Osteoblast (primary cell): ENCODE measurements at places on chromosomes 13 and 19. TPM values are rescaled to one million over a fixed set of nuclear protein-coding genes. Genes with fewer than 3 reads are reported as not detected.

LYPD3 gene
- total RNA-seq: 0.88 TPM in 1 of 2 replicates, not detected in the other

FLT3 gene
- total RNA-seq: not detected in 2 replicates

ZNF525 gene
- 6.8 and 8.0 TPM in 2 replicates for total RNA-seq

ZNF99 gene
- total RNA-seq: under 0.01 TPM in 2 replicates

AP1M2 gene
- total RNA-seq: 0.29 and 0.72 TPM in 2 replicates

VSIG10L gene
- 0.72 and 0.88 TPM in 2 replicates for total RNA-seq

ZNF30 gene
- total RNA-seq: 3.8 and 4.3 TPM in 2 replicates

AMER2 gene
- not detected in 2 replicates for total RNA-seq

MYDGF gene
- total RNA-seq: 152 and 161 TPM in 2 replicates

NALCN gene
- total RNA-seq: 10.6 and 11.2 TPM in 2 replicates

GZMM gene
- total RNA-seq: under 0.01 TPM in 1 of 2 replicates, not detected in the other

FPR1 gene
- 4.4 and 5.1 TPM in 2 replicates for total RNA-seq

PSG3 gene
- not detected in 2 replicates for total RNA-seq

TICAM1 gene
- total RNA-seq: 2.7 and 3.3 TPM in 2 replicates

ZNF285 gene
- total RNA-seq: 5.3 and 5.8 TPM in 2 replicates

GRCh38 chr19:10864538-10864899, 6.8 kb upstream of the CARM1 start:
- H3K36me3 ChIP-seq: no peaks in the 10 kb centered on the region
- peak; percentile 96 for DNase-seq
- H3K27me3 ChIP-seq: no peaks in the 10 kb centered on the region
- peaks cover 18% of the 10 kb centered on the region for H3K4me1 ChIP-seq
- peak overlapping the region; percentile 27 for H3K4me3 ChIP-seq

DNA sequence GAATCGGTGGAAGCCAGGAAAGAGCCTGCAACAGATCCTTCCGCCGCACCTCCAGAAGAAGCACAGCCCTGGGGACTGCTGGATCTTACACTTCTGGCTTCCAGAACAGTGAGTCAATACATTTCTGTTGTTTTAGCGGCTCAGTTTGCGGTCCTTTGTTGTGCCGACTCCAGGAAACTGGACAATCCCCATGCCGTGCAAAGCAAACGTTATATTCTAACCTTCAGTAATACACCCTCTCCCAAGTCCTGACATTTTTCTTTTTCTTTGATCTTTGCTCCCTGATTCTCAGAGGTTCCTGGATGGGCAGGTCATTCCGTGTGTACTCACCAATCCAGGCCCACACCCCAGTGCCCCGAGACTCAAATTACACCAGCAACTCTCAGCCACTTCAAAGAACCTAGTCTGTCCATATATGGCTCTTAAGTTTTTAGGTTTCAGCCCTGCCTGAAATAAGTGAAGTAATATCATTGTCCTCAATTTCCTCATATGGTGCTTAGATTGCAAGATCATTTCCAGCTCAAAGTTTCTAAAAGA, 387.1 kb upstream of the SGCG start:
- no peaks in the 10 kb centered on the region for H3K4me1 ChIP-seq
- no peak overlapping the region for H3K4me3 ChIP-seq
- no peaks in the 10 kb centered on the region for H3K36me3 ChIP-seq

DNA sequence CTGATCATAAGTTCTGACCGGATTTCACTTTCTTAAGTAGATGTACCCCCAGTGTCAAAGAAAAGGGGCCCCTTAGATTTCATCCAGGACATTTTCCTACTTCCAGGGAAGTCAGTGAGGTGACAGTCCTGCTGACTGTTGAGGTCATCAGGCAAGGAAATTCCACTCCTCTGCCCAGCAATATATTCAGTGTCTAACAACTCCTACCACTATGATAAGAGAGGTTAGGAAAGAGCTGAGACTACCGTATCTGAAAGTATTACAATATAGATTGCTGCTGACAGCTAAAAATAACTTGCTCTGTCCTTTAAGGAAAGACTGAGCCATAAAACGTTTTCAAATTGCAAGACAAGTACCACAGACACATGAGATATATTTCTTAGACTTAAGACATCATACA, 325.1 kb downstream of the EFNB2 start:
- no peaks in the 10 kb centered on the region for H3K36me3 ChIP-seq
- peaks cover 2% of the 10 kb centered on the region for H3K4me1 ChIP-seq
- no peaks in the 10 kb centered on the region for H3K27me3 ChIP-seq
- no peak for DNase-seq
- no peak overlapping the region for H3K4me3 ChIP-seq
- no peak overlapping the region for H3K27ac ChIP-seq

DNA sequence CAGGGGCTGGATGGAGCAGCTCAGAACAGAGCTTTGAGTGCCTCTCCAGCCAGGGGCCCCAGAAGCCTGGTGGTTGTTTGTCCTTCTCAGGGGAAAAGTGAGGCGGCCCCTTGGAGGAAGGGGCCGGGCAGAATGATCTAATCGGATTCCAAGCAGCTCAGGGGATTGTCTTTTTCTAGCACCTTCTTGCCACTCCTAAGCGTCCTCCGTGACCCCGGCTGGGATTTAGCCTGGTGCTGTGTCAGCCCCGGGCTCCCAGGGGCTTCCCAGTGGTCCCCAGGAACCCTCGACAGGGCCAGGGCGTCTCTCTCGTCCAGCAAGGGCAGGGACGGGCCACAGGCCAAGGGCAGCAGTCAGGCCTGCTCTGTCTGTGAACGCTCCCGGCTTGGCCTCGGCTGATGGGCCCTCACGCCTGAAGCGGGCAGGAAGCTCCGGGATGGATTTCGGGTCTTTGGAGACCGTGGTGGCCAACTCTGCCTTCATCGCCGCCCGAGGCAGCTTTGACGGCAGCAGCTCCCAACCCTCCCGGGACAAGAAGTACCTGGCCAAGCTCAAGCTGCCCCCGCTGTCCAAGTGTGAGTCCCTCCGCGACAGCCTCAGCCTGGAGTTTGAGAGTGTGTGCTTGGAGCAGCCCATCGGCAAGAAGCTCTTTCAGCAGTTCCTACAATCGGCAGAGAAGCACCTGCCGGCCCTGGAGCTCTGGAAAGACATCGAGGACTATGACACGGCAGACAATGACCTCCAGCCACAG, at the start of gene GRK1:
Gene GRK1 (plus strand): TSS at position 269 of the 751 bp plus-strand sequence. CDS start 168 bp downstream, at position 437.
- no peak within 1 kb of the TSS for H3K27ac ChIP-seq
- H3K4me1 ChIP-seq: no peaks in the 10 kb centered on the region
- DNase-seq: peak; percentile 78
- H3K4me3 ChIP-seq: no peak within 1 kb of the TSS
- H3K27me3 ChIP-seq: peaks cover 8% of the 10 kb centered on the region
- no peaks in the 10 kb centered on the region for H3K36me3 ChIP-seq

GRCh38 chr19:45161738-45162607, 1.2 kb upstream of the NKPD1 start:
- H3K36me3 ChIP-seq: no peaks in the 10 kb centered on the region
- H3K27ac ChIP-seq: no peak overlapping the region
- H3K27me3 ChIP-seq: peaks cover 17% of the 10 kb centered on the region
- peak; percentile 92 for DNase-seq
- no peak overlapping the region for H3K4me3 ChIP-seq

- no peaks in the 10 kb centered on the region for H3K4me1 ChIP-seq
- no peak for DNase-seq
- no peaks in the 10 kb centered on the region for H3K36me3 ChIP-seq
- H3K27ac ChIP-seq: no peak overlapping the region
Measured at GRCh38 chr13:76025392-76025791, 389.3 kb downstream of the LMO7 start.

- no peaks in the 10 kb centered on the region for H3K36me3 ChIP-seq
- peak overlapping the region; percentile 89 for H3K4me3 ChIP-seq
- no peaks in the 10 kb centered on the region for H3K27me3 ChIP-seq
- no peak overlapping the region for H3K27ac ChIP-seq
- peaks cover 30% of the 10 kb centered on the region for H3K4me1 ChIP-seq
Measured at GRCh38 chr19:14135985-14136508, 342 bp downstream of the ASF1B start.

DNA sequence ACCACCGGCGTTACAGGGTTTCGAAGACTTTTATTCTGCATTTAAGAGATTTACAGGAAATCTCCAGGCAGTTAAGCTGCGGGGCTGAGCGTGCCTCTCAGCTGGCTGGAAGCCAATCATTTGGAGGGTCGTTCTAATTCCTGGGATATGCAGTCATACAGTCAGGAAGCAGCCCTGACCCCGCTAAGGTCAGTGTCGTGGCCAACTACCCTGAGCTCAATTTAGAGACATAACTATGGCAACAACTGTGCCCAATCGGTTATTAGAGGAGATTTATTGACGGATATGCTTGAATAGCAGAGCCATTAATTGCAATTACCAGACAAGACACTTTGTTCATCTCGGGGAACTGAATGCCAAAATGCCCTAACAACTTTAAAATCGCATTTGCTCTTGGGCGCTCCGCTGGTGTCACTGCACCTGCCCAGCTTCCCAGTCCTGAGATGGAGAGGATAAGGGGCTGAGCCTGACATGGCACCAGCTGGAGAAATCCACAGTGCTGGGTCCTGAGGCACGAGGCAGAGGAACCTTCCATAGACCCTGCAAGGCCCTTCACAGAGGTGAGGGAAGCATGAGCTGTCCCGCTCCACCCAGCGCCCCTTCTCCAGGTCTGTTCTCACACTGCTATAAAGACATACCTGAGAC, 15.1 kb upstream of the ZNF507 start:
- H3K4me3 ChIP-seq: no peak overlapping the region
- H3K27me3 ChIP-seq: peaks cover 3% of the 10 kb centered on the region
- H3K4me1 ChIP-seq: no peaks in the 10 kb centered on the region
- H3K27ac ChIP-seq: no peak overlapping the region
- H3K36me3 ChIP-seq: no peaks in the 10 kb centered on the region

DNA sequence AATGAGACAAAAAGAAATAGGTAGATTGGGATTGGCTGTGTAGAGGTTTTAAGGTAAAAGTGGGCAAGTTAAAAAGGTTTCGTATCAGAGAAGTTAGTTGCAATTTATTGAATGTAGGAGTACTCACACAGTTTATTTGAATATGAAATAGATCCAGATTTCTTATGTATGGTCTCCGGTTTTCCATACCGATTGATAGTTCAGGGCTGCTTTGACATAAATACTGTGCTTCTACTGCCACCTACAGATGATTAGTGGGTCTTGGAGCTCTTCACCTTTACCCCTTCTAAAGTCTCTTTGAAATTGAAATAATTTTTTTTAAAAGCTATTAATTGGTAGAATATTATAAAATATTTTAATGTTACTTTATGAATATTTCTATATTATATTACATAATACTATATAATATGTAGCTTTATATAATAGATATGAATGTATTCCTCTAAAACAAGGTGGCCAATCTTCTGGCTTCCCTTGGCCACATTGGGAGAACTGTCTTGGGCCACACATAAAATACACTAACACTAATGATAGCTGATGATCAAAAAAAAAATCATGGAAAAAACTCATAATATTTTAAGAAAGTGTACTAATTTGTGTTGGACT, 7.7 kb upstream of the GPR18 start:
- H3K27ac ChIP-seq: no peak overlapping the region
- peak; percentile 18 for DNase-seq
- no peaks in the 10 kb centered on the region for H3K4me1 ChIP-seq
- H3K36me3 ChIP-seq: no peaks in the 10 kb centered on the region
- no peak overlapping the region for H3K4me3 ChIP-seq

- H3K36me3 ChIP-seq: no peaks in the 10 kb centered on the region
- H3K4me1 ChIP-seq: no peaks in the 10 kb centered on the region
- no peak for DNase-seq
- H3K4me3 ChIP-seq: no peak overlapping the region
Measured at GRCh38 chr13:71360041-71360440, 507.0 kb downstream of the DACH1 start.

GRCh38 chr13:42751693-42752092, 29.7 kb upstream of the FAM216B start:
- no peak for DNase-seq
- no peak overlapping the region for H3K27ac ChIP-seq
- peaks cover 9% of the 10 kb centered on the region for H3K4me1 ChIP-seq

GRCh38 chr19:34461375-34462100, 20.0 kb upstream of the WTIP start:
- H3K27ac ChIP-seq: peak overlapping the region; percentile 73
- H3K36me3 ChIP-seq: peaks cover 78% of the 10 kb centered on the region
- DNase-seq: peak; percentile 91
- no peaks in the 10 kb centered on the region for H3K27me3 ChIP-seq
- H3K4me1 ChIP-seq: peaks cover 19% of the 10 kb centered on the region

DNA sequence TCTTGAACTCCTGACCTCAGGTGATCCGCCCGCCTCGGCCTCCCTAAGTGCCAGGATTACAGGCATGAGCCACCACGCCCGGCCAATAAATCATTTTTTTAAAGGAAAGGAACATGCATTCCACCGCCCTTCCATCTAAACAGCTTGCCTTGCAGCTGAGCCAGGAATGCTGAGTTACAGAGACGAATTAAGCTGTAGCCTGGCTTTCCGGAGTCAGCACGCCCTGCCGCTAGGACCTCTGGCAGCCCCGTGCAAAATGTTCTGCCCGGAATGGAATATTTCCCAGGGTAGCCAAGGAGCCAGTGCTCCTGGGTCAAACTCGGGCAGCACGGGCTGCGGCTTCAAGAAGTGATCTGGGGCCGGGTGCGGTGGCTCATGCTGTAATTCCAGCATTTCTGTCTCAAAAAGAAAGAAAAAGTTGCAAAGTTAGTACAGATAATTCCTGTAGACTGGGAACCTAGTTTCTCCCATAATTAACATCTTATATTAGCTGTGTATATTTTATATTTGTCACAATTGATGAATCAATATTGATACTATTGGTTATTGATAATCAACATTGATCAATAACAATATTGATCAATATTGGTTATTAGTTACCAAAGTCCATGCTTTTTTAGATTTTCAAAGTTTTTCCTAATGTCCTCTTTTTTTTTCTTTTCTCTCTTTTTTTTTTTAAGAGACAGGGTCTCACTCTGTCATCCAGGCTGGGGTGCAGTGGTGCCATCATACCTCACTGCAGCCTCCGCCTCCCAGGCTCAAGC, 19.2 kb downstream of the ATCAY start:
- H3K27ac ChIP-seq: no peak overlapping the region
- DNase-seq: peak; percentile 4
- H3K36me3 ChIP-seq: no peaks in the 10 kb centered on the region
- H3K27me3 ChIP-seq: peaks cover 2% of the 10 kb centered on the region
- H3K4me1 ChIP-seq: no peaks in the 10 kb centered on the region

DNA sequence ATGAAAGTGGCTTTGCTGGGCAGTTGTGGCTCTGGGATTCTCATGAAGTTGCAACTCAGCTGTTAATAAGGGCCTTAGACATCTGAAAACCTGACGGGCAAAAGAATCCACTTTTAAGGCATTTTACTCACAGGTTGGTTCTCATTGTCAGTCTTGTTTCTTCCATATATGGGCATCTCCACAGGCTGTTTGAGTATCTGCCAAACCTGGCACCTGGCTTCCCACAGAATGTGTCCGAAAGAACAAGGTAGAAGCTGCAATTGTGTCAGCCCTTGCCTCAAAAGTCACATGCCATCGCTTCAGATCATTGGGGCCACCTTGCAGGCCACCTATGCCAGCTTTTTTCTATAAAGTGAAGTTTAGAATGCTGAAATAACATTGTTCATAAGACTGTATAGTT, 102.4 kb downstream of the KCTD12 start:
- H3K4me3 ChIP-seq: no peak overlapping the region
- no peak overlapping the region for H3K27ac ChIP-seq
- H3K36me3 ChIP-seq: no peaks in the 10 kb centered on the region
- H3K27me3 ChIP-seq: no peaks in the 10 kb centered on the region
- no peaks in the 10 kb centered on the region for H3K4me1 ChIP-seq
